ENCODE measurements at places on chromosomes 5 and 9.
A peak's percentile ranks its signal among the peaks of the same experiment; 100 is the strongest.

- no peak for DNase-seq
Observed at GRCh38 chr5:73464016-73464745, 15.6 kb upstream of the FOXD1 start.

DNA sequence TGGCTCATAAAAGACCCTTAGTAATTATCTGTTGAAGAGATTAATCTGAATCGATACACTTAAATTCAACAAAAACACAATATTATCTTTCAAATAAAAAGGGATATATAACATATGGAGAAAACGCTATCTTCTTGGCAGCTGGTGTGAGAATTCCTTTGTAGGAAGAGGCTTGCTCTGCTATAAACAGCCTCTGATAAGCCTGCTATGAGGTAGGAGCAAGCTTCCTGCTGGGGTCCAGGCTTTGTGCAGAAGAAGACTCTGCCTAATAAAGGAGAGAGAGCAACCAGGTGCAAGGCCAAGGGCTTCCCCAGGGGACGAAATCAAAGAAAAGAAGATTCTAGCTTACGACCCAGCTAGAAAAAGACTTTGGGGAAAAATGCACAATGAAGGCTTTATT is 43.3 kb upstream of the SSBP2 start:
- no peak for DNase-seq

GRCh38 chr9:126927419-126927818 is 12.8 kb downstream of the RALGPS1 start:
- no peak for DNase-seq

DNA sequence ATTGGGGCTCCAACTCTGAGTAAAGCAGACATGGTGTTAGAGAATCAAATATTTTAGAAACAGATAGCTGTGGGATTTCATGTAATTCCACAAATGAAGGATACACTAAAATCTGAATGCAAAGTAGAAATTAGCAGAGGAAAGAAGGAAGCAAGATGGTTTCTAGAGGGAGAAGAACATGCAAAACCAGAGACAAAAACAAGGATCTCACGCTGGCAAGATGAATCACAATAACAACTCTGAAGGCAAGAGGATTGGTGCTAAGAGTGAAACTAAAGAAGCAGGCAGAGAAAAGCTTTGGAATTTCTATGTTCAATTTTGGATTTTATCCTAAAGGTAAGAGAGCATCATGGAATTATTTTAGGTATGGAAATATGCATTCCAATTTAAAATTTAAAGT is 857.2 kb upstream of the COX7C start:
- DNase-seq = no peak

DNA sequence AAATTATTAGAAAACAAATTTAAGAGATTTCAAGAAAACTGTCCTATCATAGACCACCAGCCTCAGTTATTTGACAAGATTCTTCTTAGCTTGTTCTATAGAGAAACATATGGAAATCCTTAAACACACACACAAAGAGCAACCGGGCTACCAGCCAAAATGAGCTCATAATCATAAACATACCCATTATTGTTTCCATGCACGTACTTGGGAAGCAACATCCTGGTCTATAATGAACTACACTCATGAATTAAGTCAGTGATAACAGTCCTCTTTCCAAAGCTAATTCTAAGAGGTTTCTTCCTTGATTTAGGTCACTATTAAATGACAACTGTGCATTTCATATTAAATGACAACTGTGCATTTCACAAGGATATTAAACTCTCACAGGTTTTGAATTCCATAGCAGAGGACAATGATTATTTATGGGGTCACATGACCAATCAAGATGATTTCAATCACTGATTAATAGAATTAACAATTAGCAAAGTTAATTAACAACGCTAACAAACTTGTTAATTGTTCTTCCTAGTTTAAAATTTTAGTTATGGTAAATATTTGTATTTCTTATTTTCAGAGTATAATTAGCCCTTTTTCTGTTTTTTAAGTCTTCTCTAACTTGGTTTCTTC is 77.0 kb downstream of the OXCT1 start:
- no peak for DNase-seq

GRCh38 chr5:150624334-150625163 is 15.9 kb upstream of the SYNPO start:
- no peak for DNase-seq

- no peak for DNase-seq
Observed at GRCh38 chr9:111970827-111971226, 74.2 kb downstream of the UGCG start.

- no peak for DNase-seq
Observed at GRCh38 chr9:87880116-87880515, 2.6 kb upstream of the SPATA31E1 start.

GRCh38 chr5:23579566-23579965 is 72.2 kb downstream of the PRDM9 start:
- no peak for DNase-seq

GRCh38 chr5:139696894-139697658 is 48.9 kb downstream of the CXXC5 start:
- DNase-seq = no peak

DNA sequence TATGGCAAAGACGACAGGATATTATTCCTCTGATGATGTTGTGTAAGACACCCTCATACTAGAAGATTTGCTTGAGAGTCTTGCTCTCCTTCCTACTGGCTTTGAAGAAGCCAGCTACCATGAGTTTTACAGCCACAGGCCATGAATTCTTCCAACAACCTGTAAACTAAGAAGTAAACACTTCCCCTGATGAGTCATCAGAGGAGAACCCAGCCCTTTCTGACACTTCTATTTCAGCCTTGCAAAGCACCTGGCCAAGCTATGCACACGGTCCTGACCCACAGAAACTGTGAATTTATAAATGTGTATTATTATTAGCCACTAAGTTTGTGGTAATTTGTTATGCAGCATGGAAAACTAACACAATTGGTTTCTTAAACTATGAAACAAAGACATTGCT is 288.8 kb upstream of the ADAMTSL1 start:
- no peak for DNase-seq

- DNase-seq = no peak
Observed at GRCh38 chr9:121999556-121999955, 93.6 kb downstream of the TTLL11 start.

DNA sequence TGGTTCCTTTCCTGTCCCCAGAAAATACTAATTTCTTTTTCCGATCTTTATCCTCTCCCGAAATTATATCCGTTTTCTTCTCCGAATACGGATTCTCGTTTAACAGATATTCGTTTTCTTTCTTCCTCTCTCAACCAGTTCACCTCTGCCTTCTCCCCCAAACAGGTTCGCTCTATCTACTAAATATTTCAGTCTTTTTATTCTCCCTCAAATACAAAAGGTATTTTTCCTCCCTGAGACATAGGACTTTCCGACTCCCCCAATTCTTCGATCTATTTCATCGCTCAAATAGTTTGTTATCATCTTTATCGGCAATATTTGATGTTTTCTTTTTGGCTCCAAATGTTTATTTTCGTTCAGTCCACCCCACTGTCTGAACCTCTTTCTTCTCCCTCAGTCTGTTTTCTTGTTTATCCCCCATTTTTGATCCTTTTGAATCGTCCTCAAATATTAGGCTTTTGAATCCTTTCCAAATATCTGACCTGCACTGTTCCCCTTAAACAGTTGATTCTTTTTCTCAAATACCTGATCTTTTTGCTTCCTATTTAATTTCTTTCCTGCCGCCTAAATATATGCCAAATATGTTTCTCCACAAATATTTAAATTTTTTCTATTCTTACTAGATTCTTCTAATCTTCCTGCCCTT is 4.4 kb downstream of the PITX1 start:
- DNase-seq = no peak

GRCh38 chr5:172886974-172887501 is 53.0 kb downstream of the ERGIC1 start:
- no peak for DNase-seq

DNA sequence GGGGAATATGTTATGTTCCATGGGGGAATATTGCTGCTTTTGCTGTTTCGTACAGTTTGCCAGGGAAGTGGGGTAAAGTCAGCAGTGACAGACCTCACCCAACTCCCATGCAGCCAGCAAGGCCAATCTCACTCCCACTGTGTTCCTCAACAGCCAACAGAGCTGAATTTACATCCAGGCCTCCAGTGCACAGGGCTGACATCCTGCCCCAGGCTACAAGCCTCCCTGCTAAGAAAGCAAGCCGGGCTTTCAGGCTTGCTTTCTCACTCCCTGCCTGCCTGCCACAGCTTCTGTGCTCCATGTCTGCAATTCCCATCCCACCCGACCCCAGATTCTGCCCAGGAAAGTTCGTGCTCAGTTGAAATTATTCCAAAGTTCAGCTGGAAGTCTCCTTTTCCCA is 25.5 kb upstream of the SNCAIP start:
- no peak for DNase-seq

DNA sequence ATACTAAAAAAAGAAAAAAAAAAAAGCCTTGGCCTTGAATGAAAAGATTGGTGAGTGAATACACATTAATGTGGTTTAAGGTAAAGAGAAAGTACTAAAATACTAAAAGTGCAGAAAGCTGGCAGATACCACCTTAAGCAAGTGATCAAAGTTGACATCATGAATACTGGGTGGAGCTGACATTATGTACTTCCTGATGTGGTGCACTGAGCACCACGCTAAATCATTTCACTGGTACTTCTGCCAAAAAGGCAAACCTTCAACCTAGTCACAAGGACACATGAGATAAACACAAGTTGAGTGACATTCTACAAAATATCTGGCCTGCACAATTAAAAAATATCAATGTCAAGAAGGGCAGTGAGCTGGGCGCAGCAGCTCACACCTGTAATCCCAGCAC is 33.8 kb upstream of the PANK3 start:
- DNase-seq = no peak

- no peak for DNase-seq
Observed at GRCh38 chr9:89970701-89971100, 365.9 kb downstream of the GADD45G start.

GRCh38 chr5:107359033-107359915 is 311.5 kb downstream of the EFNA5 start:
- DNase-seq = no peak

DNA sequence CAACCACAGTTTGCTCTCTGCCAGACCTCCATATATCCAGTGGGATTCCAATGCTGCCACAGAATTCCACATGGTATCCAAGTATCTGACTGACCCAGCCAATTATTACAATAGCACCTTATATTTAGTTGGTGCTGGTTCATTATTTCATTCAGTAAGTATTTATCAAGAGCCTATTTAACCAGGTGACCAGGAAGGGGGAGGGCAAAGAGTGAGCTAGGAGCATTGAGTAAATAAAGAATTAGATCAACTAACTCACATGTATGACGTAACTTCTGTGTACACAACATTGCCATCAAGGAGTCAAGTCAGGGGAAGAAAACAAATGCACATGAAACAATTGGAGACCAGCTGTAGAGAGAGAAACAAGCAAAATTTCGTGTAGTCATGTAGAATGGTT is 207.1 kb upstream of the PAPPA start:
- DNase-seq = no peak

GRCh38 chr5:75611311-75612225 is at the start of gene ANKDD1B:
Gene ANKDD1B (plus strand): TSS chr5:75611453. CDS start chr5:75611635, 182 bp downstream.
- no peak for DNase-seq

DNA sequence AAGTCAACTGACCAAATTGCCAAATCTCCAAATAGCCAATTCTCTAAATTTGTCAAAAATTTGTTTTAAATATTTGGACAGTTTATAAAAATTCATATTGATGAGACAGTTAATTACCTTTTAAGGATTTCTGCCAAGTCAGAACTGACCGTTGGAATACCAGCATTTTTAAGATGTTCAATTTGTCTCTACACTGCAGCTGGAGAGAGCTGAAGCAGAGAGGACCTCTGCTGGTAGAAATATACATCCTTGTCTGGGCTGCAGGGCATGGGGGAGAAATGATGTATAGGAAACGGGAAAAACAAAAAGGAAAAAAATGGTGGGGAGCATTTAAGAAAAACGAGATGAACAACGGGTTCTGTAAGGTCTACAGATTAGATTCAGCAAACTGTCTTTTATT is 16.8 kb downstream of the NR6A1 start:
- no peak for DNase-seq

GRCh38 chr9:16460696-16461095 is 409.8 kb downstream of the BNC2 start:
- DNase-seq = no peak

DNA sequence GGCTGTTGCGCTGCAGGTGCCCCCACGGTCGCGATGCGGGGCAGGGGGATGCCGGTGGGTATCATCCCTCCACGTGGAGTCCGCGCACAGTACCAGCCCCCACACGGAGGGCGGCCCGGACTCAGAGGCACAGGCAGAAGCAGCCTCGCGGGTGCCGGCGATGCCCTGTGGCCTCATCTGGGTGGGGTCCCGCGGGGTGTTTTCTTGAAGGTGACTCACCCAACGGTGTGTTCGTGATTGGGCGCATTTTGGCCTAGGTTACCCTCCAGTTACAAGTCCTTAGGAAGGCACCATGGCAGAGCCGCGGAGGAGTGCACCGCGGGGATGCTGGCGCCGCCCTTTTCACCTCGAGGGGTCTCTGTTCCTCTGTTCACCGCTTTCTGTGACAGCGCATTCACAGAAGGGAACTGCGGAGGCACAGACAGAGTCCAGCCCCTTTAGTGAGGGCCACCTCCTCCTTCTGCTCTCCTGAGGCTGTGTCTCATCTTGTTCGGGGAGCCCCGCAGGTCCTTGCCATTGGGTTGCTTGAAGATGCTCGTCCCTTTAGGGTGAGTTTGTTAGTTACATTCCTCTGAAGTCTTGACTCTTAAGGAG is 21.6 kb upstream of the EXOC3 start:
- no peak for DNase-seq

DNA sequence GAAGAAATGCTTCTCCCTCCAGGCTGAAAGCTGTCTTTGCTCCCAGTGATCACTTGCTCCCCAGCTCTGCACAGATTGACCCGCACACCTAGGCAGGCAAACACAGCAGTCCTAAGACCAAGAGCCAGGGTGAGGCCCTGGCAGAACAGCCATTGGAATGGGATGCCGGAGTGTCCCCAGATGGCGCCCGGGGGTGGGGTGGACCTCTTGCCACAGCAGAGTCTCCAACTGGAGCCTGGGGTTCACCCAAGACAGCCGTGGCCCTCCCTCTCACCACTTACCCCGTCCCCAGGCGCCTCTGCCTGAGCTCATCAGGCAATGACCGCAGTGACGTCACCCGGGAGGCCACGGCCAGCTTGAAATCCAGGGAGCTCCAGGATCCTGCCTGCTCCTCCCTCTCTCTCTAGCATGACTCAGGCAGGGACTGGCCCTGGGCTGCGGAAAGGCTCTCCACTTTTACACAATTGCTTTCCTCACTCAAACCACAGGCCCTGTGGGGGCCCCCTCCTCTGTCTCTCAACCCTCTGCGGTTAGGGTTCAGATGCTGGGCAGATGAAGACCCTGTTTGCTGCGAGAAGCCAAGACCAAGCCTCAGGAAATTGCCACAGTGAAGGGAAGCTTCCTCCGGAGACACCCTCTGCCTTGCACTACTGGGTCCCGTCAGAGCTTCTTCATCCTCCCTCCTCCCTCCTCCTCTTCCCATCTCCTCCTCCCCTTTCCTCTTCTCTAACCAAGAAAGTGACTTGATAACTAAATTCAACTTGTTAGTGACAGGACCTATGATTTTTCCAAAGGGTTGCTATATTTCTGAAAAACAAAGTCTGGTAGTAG is 24.3 kb upstream of the PTGES start:
- peak; percentile 14 for DNase-seq

DNA sequence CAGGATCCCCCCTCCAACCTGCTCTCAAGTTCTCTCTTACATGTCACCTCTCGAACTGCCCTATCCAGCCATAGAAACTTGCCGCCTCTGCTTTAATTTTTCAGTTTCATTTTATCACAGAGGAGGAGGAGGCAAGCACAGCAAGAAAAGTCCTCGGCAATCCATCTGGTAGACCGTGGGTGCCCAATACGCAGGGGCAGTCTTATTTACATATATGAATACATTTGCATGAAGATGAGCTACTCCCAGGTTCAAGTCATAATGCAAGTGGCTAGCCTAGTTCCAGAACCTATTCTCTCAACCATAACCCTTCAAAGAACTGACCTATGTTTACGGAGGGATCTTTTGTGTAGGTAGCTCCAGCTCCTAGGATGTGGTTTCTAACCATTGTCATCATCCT is 223.2 kb upstream of the PANK3 start:
- DNase-seq = no peak

All from activated CD8-positive, alpha-beta memory T cell treated with anti-CD3 and anti-CD28 coated beads for 1 hour (primary cell).